Amygdala (tissue), 56 donors: ENCODE measurements at places on chromosomes 2 and 18.

DNA sequence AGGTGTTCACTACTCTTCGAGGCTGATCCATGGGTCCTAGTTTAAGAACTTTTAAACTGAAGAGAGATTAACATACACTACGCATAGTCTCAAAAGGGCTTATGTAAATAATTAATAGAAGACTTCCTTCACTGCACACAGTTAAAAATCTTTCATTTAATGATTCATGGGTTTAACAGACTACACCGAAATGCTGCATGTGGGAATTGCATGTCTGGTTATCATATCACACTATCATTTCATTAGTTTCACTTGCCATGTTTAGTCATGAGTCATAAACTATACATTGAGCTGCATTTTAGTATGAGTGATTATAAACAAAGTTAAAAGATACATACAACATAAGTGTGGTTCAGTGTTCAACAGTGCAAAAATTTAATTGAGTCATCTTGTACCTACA, 31.2 kb downstream of the GLS start:
- DNase-seq, result no peak

DNA sequence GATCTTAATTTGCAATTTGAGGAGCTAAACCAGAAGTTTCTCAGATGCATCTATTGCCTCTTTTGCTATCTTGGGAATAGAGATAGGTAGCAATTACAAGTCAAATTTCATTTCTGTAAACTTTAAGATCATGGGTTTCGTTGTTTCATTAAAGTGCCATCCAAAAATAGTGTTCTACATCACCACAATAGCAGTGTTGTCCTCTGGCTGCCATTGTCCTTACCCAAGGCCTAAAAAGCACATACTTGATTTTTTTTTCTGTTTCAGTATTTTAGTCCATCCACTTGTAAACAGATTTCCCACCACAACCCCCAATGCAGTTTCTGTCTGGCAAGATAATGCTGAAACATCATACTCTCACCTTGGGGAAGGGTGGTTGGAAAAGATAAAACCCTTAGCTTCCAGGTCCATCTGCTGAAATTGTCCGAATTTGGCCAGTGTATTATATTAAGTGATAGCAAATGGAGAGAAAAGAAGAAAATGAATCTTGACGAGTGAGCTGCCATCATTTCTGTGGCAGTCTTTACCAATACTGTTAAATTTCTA, 136.2 kb downstream of the LCLAT1 start:
- no peak for DNase-seq

GRCh38 chr2:38109732-38110181, 33.8 kb upstream of the CYP1B1 start:
- DNase-seq, result no peak

DNA sequence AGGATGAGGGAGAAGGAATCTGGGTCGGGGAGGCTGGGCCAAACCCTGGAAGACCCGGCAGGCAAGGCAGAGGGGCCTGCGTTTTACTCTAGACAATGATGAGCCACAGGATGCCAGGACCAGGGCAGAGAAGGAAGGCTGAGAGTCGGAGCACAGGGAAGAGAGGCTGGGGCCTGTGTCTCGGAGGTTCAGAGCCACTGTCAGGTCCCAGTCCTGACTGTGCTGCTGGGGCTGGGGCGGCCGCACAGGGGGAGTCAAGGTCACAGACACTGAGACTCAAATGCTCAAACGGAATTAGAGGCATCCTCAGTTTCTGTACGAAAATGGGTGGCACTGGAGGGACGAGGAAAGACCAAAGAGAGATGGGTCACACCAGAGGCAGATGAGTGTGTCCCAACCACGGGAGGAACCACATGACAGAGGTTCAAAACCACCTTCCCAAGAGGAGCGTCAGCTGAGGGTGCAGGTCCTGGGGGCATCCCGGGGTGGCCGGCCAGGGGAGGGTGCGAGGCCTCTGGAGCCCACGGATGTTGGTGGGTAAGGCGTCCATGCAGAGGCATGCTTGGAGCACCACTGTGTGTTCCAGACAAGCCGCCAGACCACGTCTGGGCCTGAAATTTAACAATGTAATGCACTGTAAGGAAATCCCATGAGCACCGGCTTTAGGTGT, 14.7 kb downstream of the HDAC4 start:
- DNase-seq, result no peak

DNA sequence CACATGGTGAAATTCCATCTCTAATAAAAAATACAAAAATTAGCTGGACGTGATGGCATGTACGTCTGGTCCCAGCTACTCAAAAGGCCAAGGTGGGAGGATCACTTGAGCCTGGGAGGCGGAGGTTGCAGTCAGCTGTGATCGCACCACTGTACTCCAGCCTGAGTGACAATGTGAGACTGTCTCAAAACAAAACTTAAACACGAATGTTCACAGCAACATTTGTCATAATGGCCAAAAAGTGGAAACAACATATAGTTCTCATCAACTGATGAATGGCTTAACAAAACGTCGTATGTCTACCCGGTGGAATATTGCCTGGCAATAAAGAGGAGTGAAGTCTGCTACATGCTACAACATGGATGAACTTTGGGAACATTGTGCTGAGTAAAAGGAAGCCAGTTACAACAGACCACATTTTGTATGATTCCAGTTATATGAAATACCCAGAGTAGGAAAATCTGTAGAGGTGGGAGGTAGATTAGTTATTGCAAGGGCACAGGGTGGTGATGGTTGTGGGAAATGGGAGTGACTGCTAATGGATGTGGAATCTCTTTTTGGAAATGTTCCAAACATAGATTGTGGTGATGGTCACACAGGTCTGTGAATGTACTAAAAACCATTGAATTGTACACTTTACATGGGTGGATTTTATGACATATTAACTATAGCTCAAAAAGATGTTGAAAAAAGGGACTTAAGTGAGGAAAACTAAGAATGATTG, 478.2 kb downstream of the PTPRM start:
- no peak for DNase-seq

DNA sequence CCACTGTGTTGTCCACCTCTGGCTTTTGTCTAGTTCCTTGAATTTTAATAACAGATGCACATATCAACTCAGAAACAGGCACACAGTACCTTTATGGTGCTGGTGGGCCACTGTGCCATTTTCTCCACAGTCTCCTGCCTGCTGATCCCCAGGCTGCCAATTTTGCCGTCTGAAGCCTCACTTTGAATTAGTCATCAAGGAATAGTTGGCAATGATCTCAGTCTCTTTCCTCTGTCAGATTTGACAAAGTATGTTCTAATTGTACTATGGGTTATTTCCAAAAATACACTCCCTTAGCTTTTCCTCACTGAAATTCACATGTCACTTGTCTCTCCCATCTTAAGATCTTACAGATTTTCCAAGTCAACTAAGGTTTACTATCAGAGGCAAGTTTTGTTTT, 140.7 kb downstream of the ZNF516 start:
- no peak for DNase-seq

- DNase-seq, result no peak
Observed at GRCh38 chr2:182971820-182972547, 66.3 kb downstream of the NCKAP1 start.

DNA sequence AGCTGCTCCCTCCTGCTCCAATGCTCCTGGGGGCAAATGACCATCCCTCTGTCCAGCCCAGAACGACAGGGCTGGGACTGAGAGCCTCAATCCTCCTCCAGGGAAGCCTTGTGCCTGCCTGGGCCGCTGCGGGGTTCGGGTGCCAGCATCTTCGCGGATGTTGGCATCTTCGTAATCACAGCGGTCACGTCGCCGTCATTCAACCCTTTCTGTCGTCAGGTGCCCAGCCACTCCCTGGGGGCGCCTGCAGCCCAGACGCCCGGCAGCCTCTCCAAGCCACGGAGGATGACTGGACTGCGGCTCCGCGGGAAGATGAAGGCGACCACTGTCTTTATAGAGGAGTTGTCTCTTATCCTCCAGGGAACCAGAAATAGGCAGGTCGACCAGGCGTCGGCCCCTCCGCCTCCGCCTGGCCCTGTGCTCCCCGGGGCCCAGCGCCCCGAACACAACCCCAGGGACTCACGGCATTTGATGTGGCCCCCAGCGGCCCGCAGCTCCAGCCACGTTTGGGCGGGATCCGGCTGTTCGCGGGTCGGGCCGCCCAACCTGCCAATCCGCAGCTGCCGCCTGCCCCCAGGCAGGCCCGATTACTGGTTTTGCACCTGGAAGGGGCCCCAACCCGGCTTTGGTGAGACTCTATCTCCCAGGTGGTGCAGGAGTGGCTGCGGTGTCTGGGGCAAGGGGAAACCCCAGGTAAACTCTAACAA, 113.9 kb downstream of the THNSL2 start:
- DNase-seq, result no peak
